Mononuclear cell (primary cell): ENCODE measurements at places on chromosomes 6 and 20. TPM values are rescaled to one million over a fixed set of nuclear protein-coding genes. Genes with fewer than 3 reads are reported as not detected.

WFDC5 gene
- total RNA-seq = not detected

OPN5 gene
- not detected for total RNA-seq

GPX5 gene
- total RNA-seq = not detected

PLCB4 gene
- total RNA-seq = 0.21 TPM

CPNE5 gene
- 6.9 TPM for total RNA-seq

EEF1A1 gene
- 24,083 TPM for total RNA-seq

DLL1 gene
- total RNA-seq = 1.8 TPM

OR2B2 gene
- total RNA-seq = not detected

RAD21L1 gene
- total RNA-seq = 0.10 TPM

SNAP25 gene
- not detected for total RNA-seq

EYA2 gene
- 0.10 TPM for total RNA-seq

C20orf96 gene
- 0.73 TPM for total RNA-seq

CSTF1 gene
- total RNA-seq = 32.6 TPM

ATF6B gene
- 32.0 TPM for total RNA-seq

APCDD1L gene
- not detected for total RNA-seq

ZNF311 gene
- total RNA-seq = 0.10 TPM

PNLDC1 gene
- 0.10 TPM for total RNA-seq

XKR7 gene
- under 0.01 TPM for total RNA-seq

GMPR gene
- 6.2 TPM for total RNA-seq

PRRT1 gene
- total RNA-seq = 0.42 TPM

ADTRP gene
- 32.7 TPM for total RNA-seq

SLC13A3 gene
- total RNA-seq = 0.10 TPM

HDGFL1 gene
- total RNA-seq = not detected

HLA-DQA2 gene
- total RNA-seq = 4.7 TPM

DNAH8 gene
- 0.10 TPM for total RNA-seq

COL9A3 gene
- not detected for total RNA-seq

CAP2 gene
- 0.10 TPM for total RNA-seq

CITED2 gene
- 114 TPM for total RNA-seq

E2F3 gene
- 11.1 TPM for total RNA-seq

TGM3 gene
- 0.10 TPM for total RNA-seq

LY6G6C gene
- total RNA-seq = not detected

AARS2 gene
- total RNA-seq = 4.9 TPM

QKI gene
- total RNA-seq = 167 TPM

KHDC1L gene
- not detected for total RNA-seq

MLN gene
- total RNA-seq = not detected

RIMS4 gene
- under 0.01 TPM for total RNA-seq

SLC35D3 gene
- total RNA-seq = 0.52 TPM

IL20RA gene
- total RNA-seq = 0.10 TPM

TMEM170B gene
- total RNA-seq = 17.5 TPM

PSORS1C1 gene
- not detected for total RNA-seq

PPP1R3D gene
- total RNA-seq = 6.7 TPM

DEFB124 gene
- not detected for total RNA-seq

PRSS35 gene
- total RNA-seq = 0.10 TPM

ME1 gene
- 1.3 TPM for total RNA-seq

FAM229B gene
- total RNA-seq = 0.21 TPM

KCNS1 gene
- not detected for total RNA-seq

TCP11 gene
- total RNA-seq = not detected

ZBTB22 gene
- 12.6 TPM for total RNA-seq

R3HDML gene
- not detected for total RNA-seq

MMP24 gene
- total RNA-seq = not detected

MOG gene
- not detected for total RNA-seq
